ENCODE measurements at places on chromosomes 6 and 20.
A peak's percentile ranks its signal among the peaks of the same experiment; 100 is the strongest.

DNA sequence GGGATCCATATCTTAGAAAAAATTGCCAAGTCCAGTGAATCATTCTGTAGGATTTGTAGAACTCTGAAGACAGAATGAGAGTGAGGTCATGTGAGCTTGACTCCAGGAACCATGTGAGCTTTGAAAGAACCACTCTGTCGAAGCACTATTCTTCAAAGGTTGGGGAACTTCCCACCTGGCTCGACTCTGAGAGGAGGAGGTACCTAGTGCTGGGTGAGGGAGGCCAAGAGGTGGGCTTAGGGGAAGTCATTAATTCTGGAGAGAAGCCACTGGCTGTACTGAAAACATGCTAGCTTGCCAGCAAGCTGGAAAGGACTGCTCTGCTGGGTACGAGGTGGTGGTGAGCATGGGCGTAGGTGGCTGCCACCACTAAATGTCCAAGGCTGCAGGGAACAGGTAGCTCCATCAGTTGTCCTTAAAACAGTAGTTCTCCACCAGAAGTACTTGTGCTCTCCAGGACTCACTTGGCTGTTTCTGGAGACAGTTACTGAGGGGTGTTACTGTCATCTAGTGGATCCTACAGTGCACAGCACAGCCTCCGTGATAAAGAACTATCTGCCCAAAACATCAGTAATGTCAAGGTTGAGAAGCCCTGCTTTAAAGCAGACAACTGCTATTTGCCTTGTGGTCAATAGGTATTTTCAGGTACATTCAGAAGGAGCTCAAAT is 34.7 kb upstream of the SYNJ2 start:
- peak; percentile 24 for DNase-seq

DNA sequence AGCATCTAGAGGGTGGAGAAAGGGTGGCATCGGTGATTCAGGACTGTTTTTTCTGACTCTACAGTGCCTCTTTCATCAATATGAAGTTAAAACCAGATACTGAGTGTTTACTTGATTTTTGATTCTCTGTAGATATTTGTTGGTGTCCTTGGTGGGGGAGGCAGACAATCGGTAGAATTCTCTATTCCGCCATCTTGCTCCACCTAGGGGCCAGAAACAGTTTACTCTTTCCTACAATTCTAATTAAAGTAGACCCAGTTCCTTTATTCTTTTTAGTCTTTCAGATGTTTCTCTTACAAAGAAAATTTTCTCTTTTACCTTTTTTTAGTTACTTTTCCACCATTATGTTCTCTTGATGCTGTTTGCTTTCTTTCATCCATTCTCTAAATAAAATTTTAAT is 162.1 kb upstream of the RAB32 start:
- DNase-seq, result no peak

- DNase-seq, result no peak
Measured at GRCh38 chr20:58001381-58001780, 227.1 kb downstream of the ANKRD60 start.

DNA sequence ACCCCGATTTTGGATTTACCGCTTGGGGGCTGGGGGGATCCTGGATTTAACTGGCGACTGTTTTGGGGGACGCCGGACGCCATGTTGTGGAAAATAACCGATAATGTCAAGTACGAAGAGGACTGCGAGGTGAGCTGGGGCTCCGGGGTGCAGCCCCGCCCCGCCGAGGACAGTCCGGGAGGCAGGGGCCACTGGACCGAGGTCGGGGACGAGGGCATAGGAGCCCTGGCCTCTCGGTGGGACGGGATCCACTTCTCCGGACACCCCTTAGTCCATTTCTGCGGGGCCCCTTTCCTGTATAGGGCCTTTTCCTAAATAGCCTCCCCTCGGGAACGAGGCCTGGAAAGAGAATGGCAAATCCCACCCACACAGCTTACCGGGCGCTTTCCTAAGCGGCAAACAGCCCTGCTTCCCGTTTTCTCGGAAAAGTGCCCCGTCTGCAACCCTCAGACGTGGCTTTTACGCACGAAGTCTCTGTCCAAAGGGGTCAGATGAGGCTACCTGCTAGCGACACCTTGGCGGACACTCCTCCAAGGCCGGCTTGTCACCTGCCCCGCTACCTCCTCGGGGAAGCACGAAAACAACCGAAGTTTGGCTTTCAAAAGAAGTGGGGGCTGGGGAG is 469 bp downstream of the TFAP2C start:
- DNase-seq, result no peak

- DNase-seq, result peak; percentile 16
Measured at GRCh38 chr6:167906899-167907298, 80.2 kb downstream of the AFDN start.

DNA sequence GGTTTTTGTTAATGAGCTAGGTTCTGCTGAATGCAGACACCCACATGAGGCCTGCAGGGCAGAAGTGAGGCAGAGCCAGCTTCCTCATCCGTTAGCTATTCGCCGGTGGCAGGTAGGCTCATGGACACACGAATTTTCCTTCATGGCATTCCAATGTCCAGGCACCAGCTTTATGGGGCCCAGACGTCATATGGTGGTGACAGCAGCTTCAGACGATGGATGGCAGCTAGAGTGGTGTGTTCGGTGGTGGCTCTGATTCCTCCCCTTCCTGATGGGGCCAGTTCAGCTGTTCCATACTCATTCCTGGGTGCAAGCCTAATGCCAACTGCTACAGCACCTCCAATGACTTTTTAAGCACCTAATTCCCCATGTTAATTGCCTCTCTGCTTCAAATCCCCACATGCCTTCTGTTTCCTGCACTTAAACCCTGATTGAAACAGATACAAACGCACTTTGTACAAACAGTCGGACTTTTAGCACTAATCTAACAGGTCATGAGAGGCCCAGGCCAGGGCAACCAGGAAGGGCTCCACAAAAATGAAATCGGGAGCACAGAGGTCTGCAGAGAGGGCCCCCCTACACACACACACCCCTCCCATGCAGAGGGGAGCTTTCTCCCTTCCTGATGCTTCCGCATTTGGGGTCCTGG is 35.7 kb upstream of the MLN start:
- peak; percentile 3 for DNase-seq

GRCh38 chr6:107443608-107444267 is 15.6 kb downstream of the PDSS2 start:
- no peak for DNase-seq

DNA sequence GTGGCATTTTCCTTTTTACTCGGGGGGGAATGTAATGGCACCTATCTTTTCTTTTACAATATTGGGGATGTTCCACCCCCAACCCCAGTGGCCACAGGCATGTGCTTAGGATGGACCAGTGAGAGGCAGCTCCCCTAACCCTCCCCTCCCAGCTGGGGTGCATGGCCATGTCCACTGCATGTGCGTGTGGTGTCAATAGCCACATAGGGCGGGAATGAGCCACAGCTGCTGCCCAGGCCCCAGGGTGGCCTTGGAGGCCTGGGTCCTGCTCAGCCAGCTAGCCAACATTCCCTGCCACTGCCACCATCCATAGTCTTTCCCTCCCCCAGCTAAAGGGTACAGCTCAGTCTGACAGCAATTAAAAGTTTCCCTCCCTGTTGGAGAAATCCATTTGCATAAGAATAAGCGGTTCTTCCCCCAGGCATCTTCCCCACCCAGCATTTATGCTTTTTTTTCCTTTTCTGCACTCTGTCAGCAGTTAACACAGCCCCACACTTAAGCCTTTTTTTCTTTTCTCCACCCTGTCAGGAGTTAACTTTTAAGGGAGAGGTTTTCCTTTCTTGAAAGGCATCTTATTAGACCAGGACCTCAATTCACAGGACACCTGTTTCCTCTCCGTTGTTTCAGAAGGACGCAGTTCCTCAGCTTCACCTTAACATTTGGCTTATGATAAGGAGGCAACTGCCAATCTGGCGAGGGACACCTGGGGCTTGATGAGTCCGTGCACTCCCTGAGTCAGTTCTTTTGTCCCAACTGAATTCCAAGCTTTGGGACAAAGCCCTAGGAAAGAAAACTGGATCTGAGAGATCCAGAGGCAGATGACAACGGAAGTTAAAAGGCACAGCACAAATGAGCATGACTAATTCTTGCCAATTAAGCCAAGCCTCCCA is 121.4 kb downstream of the TPBG start:
- DNase-seq, result no peak

DNA sequence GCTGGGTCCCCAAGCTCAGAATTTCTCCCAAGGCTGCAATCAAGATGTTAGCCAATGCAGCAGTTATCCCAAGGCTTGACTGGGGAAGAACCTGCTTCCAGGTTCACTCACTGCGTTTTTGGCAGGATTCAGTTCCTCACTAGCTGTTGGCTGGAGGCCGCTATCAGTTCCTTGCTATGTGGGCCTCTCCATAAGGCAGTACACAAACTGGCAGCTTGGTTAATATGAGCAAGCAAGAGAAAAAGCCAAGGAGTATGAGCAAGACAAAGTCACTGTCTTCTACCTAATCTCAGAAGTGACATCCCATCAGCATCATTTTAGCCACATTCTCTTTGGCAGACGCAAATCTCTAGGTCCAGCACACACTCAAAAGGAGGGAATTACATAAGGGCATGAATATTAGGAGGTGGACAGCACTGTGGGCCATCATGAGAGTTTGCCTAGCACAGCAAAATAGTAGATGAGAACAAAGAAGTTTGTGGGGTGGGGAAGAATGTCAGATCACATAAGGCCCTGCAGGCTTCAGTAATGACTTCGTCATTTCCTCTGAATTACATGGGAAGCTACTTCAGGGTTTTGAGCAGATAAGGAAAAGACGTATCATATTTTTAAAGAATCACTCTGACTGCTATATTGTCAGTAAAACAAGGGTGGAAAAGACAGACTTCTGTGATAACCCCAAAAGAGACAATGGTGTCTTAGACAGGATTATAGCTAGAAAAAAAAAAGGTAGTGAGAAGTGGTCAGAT is 25.5 kb downstream of the LMBRD1 start:
- no peak for DNase-seq

- no peak for DNase-seq
Measured at GRCh38 chr20:35059612-35060011, 33.0 kb downstream of the TRPC4AP start.

- no peak for DNase-seq
Measured at GRCh38 chr20:11352041-11352440, 565.7 kb upstream of the BTBD3 start.

DNA sequence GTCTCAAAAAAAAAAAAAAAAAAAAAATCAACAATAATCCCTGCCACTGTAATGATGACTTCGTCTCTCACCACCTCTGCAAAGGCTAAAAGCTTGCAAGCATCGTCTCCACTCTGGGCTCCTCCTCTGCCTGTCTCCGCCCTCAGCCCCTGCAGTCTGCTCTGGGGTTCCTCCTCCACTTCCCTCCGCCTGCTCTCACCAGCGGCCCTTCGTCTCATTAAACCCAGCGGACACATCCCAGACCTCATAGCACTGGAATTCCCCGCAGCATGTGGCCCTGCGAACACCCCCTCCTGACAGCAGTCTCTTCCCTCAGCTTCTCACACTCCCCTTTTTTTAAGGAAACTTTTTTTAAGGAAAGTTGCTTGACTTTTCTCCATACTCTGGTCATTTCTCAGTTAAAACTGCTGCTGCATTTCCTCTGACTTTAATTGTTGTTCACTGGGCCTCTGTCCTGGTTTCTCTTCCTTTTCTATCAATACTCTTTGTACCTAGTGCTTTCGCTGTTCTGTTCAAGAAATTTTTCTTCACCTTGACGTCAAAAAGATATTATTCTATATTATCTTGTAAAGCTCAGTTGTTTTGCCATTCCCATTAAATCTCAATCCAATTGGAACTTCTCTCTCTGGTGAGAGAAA is 70.9 kb upstream of the PLEKHG1 start:
- no peak for DNase-seq

DNA sequence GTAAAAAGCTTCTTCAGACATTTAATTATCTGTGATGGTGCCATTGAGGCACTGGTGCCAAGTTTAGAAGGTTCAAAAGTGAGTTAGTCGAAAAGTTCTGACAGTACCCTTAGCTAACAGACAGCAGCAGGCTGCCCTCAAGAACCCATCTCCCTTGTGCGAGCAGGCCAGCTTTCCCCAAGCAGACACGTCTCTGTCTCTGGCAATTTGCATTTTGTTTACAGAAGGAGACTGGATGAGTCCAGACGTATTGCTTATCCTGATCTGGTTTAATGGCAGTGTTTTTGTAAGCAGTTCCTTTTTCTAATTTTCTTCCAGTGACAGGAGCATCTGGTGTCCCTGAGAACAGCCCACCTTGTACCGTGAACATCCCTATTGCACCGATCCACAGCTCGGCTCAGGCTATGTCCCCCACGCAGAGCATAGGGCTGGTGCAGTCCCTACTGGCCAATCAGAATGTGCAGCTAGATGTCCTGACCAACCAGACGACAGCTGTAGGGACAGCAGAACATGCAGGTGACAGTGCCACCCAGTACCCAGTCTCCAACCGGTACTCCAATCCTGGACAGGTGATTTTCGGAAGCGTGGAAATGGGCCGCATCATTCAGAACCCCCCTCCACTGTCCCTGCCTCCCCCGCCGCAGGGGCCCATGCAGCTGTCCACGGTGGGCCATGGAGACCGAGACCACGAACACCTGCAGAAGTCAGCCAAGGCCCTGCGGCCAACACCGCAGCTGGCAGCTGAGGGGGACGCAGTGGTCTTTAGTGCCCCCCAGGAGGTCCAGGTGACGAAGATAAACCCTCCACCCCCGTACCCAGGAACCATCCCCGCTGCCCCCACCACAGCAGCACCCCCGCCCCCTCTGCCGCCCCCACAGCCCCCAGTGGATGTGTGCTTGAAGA is 58.3 kb upstream of the TMEM181 start:
- no peak for DNase-seq

DNA sequence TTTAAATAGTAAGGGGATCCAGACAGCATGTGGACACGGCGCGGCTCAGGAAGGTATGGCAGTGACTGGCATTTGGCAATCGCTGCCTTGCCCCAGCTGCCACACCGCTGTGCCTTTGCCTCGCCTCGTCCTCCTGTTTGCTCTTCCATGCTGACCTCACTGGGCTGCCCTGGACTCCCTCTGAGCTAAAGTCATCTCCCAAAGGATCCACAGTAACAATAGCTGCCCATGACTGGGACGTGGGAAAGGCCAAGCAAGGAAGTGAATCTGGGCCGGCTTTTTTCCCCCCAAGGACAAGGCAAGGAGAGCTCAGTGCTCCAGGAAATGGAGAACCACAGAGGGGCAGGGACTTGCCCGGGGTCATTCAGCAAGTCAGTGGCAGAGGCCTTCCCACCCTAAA is 48.1 kb downstream of the JPH2 start:
- no peak for DNase-seq

DNA sequence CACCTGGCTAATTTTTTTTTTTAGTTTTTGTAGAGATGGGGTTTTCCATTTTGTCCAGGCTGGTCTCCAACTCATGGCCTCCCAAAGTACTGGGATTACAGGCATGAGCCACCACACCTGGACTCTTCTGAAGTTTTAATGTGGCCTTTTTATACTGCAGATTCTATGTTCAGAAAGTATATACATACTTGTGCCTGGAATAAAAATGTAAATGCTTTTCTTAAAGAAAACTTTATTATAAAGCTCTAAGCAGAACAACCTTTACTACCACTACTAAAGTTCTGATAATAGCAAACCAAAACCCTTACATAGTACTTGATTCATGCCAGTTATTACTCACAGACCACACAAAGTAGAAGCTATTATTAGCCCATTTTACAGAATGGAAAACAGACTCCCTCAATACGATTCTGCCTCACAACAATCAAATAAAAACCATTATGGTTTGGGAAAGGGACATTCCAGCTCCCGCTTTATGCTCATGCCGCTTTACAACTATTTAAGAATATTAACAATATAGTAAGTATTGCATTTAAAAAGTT is 5.3 kb downstream of the PHIP start:
- no peak for DNase-seq

Data from amniotic epithelial cell (primary cell).